ENCODE measurements at places on chromosomes 3 and 15.
A peak's percentile ranks its signal among the peaks of the same experiment; 100 is the strongest.

- DNase-seq: no peak
Measured at GRCh38 chr3:191290311-191291025, 38.7 kb upstream of the CCDC50 start.

DNA sequence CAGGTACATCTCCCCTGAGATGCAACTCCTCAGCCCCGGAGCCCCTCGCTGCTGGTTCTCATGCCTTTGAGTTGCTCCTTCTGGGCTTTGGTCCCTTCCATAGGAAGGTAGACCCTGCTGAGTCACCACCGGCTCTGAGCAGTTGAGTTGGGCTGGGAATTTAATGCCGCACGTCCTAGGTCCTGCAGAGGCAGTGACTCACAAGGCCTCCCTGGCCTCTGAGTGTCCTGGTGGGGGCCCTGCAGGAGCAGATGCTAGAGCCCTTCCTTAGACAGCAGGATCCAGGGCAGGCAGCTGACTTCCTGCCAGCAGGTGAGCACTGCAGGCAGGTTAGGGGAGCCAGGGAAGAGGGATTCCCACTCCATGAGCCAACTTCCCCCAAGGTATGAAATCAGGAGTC, 5.5 kb upstream of the NTRK3 start:
- no peak for DNase-seq

DNA sequence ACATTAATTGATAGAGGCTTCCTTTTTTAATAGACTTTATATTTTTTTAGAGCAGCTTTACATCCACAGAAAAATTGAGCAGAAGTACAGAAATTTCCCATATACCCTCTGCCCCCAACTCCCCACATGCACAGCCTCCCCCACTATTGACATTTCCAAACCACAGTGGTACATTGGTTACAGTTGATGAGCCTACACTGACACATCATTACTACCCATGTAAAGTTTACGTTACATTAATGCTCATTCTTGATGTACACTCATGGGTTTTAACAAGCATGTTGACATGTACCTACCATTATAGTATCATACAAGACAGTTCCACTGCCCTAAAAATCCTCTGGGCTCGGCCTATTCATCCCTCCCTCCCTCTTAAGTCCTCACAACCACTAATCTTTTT, 78.7 kb downstream of the USF3 start:
- DNase-seq: no peak

DNA sequence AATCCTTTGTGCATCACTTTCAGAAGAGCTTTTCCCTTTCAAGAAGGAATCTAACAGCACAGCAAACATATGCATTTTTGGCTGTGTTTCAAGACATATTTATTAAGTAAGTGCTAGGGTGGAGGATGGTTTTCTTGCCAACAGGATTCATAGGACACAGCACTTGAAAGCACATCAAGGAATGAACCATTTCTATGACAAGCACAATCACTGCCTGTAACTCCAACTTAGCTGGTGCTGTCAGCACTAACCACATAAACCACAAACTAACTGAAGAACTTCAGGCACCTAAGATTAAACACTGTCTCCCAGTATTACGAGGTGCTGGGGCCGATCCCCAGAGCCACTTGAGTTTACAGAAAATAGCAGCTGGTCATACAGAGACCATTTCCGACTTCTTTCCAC, 35.4 kb upstream of the SPRED1 start:
- DNase-seq: no peak

DNA sequence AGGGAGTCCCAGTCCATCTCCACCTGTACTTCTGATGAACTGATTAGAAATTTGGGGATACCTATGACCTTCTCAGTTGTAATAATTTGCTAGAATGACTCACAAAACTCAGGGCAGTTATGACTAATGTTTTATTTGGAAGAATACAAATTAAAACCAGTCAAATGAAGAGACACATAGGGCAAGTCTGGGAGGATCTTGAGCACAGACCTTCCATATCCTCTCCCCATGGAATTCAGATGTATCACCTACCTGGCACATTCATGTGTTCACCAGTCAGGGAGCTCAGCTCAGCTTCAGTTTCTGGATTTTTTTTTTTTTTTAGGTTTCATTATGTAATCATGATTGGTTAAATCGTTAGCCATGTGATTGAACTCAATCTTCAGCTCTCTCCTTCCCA, 247.7 kb downstream of the VGLL3 start:
- no peak for DNase-seq

- DNase-seq: peak; percentile 41
Measured at GRCh38 chr15:86183596-86184491, 104.2 kb downstream of the AGBL1 start.

- no peak for DNase-seq
Measured at GRCh38 chr15:101172501-101173071, 79.3 kb downstream of the CHSY1 start.

DNA sequence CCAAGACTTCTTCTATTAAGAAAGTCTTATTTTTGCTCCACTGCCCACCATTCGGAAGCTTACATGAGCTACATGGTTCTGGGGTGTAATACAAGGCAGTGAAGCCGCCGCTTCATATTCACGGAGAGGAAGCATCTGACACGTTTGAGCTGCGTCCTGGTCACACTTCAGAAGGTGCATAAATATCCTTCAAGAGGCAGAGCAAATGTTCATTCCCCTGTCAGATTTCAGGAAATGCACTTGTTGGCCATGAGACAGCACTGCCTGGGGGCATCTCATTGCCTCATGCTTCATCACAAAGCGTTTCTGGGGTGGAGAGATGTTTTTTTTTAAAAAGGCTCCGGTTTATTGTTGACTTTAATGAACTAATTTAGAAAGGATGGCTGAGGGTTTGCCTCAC, 119.9 kb downstream of the CADPS start:
- no peak for DNase-seq

DNA sequence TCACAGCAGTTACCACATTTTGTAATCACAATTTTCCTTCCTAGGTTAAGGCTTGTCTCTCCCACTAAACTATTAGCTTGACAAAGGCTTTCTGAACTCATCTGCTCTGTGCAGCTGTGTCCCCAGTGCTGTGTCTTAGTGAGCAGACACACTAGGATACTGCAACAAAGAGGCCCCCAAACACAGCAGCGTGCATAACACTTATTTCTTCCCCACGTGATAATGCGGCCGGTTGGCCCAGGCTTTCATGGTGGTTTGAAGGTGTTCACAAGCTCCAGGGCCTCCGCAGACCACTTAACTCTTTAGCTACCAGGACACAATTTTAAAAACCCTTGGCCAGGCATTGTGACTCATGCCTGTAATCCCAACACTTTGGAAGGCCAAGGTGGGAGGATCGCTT, 2.2 kb upstream of the HDAC11 start:
- DNase-seq: no peak
